GM23248 (cell line): ENCODE measurements at places on chromosomes 11 and 22. TPM values are rescaled to one million over a fixed set of nuclear protein-coding genes. Genes with fewer than 3 reads are reported as not detected.

- no peak for DNase-seq
Measured at GRCh38 chr11:46458491-46458890, 66.9 kb upstream of the CHRM4 start.

DNA sequence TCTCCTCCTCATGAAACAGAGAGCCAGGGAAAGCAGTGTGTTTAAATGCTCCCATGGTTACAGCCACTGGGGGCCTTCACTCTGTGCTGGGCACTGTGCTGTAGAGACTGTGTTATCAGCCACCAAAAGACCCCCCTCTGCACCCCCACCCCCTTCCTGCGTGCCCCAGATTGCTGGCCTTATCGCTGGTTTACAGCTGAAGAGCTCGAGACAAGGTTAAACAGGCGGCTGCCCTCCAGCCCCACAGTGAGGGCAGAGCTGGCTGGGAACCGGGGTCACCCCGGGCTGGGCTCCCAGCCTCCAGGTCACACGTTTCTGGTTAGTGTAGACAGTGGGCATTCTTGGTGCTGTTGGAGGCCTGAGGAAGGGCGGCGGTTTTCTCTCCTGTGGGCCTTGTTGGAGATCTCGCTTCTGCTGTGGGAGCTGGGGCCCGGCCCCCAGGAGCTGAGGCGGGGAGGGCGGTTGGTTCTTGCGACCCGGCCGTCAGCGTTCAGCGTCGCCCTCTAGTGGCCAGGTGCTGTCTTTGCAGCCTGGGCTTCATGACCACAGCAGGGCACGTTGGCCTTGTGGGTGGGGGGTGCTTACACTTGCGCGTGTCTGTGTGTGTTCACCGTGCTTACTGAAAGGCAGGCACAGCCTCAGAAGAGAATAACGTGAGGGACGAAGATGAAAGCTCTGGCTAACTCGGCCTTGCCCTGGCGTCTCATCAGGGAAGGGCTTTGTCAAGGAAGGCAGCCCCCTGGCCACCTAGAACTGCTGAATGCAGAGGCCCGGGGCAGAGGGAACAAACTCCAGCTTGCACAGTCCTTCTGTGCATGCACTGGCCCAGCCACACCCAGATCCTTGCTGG lies 40.8 kb downstream of the TBC1D22A start:
- DNase-seq, result peak; percentile 20

DNA sequence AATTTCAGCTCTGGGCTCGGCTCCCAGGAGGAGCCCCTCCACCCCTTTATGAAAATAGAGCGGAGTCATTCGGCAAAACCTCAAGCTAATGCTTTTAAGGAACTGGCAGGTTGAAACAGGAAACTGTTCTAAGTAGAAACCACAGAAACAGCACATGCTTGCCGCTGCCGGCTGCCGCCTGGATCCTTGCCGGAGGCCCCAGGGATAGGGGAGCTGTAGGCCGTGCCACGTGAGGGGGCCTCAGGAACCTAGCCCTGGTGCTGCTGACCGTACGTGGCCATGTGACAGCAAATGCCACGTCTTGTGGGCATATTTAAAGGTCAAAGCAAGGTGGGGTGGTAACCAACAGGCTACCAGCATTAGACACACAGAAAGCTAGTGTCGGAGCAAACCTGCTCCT lies 77.9 kb upstream of the TIMP3 start:
- peak; percentile 93 for DNase-seq

- DNase-seq, result no peak
Measured at GRCh38 chr22:40727070-40727963, 48.0 kb downstream of the MCHR1 start.

The SVIP gene
- total RNA-seq, result 0.51 and 0.54 TPM in 2 replicates

The OR8G5 gene
- total RNA-seq, result not detected in 2 replicates

The OR51M1 gene
- not detected in 2 replicates for total RNA-seq

The CEP164 gene
- total RNA-seq, result 30.9 and 48.2 TPM in 2 replicates

The OR52N4 gene
- total RNA-seq, result 0.43 TPM in 1 of 2 replicates, not detected in the other

The F2 gene
- not detected in 2 replicates for total RNA-seq

The GAS2 gene
- total RNA-seq, result 0.51 and 1.2 TPM in 2 replicates
